Putamen (tissue), 1 donor: ENCODE measurements at places on chromosomes 11 and 22.
A peak's percentile ranks its signal among the peaks of the same experiment; 100 is the strongest.

- DNase-seq, result peak; percentile 40
These were observed 708 bp downstream of the MAML2 start for GRCh38 chr11:96342014-96342960.

GRCh38 chr11:114847306-114847975, 169.1 kb downstream of the NXPE2 start:
- DNase-seq, result no peak

DNA sequence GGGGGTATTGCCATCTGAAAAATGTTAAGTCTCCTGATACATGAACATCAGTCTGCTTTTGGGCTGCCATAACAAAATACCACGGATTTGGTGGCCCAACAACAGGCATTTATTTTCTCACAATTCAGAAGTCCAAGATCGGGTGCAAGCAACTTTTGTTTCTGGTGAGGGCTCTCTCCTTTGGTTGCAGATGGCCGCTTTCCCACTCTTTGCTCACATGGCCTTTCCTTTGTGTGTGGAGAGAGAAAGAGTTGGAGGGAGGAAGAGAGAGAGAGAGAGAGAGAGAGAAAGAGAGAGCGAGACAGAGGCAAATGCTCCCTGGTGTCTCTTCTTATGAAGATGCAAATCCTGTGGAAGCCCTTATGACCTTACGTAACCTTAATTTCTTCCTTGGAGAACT, 2.5 kb upstream of the KRTAP5-2 start:
- peak; percentile 15 for DNase-seq

DNA sequence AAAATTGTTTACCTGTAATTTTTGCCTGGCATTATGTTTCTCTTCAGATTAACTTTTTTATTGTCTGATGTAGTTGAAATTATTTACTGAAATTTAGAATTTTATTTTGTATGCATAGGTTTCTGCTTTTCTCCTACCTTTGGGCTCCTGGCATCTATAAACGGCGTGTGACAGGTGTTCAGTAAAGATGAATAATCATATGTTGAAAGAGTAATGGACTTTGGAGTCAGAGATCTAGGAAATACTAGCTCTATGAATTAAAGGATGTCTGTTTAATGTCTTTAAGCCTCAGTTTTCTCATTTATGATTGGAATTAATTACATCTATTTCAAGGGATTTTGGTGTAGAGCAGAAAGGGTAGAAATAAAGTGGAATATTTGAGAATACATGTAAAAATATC, 7.2 kb upstream of the ANGPTL5 start:
- DNase-seq, result no peak

GRCh38 chr22:27080863-27081262, 423.5 kb downstream of the MIAT start:
- no peak for DNase-seq

DNA sequence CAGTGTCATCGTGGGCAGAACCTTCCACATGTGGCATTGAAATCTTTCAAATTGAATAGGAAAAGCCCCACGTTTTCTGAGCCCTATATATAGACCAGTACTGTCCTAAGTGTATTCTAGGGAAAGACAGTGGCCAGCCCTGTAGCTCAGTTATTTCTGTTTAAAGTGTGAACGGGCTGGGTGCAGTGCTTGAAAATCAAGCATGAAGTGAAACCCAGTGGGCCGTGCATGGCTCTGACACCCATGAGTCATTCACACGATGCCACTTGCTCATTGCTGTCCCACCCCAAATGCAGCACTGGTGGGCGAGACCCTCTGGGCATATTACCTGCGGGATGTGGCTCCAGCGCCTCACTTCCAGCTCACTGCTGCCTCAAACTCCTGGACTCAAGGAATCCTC, 29.8 kb upstream of the CCDC188 start:
- no peak for DNase-seq

- DNase-seq, result no peak
These were observed 50.1 kb downstream of the ARHGEF12 start for GRCh38 chr11:120386318-120386717.

GRCh38 chr22:31628362-31628761, 33.7 kb downstream of the PISD start:
- DNase-seq, result no peak

GRCh38 chr11:119612814-119613213, 116.2 kb downstream of the NECTIN1 start:
- DNase-seq, result no peak

DNA sequence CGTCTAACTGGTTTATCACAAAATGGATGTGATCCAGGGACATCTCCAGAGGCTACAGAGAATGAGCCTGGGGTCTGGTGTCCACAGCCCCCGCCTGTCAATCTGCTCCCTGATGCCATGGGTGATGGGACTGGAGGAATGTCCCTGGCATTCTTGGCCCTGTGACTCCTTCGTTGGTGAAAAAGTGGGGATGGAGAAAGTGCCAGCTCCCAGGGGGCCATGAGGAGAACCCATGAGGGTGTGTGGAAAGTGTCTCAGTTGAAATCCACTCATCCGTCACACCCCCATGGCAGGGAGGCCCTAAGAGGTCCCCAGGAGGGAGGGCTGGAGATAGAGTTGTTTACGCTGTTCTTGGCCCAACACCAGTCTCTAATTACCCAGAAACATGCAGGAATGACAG, 322.0 kb downstream of the CTTN start:
- no peak for DNase-seq

- no peak for DNase-seq
These were observed 849 bp upstream of the APOBEC3B start for GRCh38 chr22:38981005-38981991.

DNA sequence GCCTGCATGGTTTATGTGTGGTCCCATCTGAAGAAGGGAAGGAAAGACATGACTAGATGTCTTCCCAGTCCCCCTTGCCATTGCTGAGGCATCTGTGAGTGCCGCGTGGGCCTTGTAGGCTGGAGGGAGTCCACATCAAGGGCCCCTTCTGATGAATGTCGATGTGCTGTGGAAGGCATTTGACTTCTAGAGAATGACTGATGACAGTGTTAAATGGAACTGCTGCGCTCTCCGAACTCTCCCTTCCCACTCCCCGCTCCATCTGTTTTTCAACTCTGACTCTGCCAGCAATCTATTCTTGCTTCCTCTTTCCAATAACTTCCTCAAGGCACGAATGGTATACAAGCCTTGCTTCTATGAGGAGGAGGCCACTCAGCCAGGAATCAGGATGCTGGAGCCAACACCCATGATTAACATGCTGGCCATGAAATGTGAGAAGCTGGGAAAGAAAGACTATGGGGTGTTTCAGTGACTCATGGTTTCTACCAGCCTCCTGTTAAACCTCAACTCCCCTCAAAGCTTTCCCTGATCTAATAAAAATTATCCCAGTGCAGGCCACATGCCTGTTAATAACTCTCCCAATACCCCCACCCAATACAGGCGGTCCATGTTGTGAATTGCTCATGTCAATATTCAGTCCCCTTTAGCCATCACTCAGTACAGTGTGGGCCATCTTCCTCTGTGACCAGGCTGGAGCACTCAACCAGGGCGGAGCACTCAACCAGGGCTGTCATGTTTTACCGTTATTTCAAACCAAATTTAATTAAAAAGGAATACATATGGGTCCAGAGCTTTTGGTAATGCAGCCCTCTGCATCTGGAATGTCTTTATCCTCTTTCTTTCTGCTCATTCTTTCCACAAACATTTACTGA, 46.4 kb upstream of the TBCEL start:
- DNase-seq, result no peak

DNA sequence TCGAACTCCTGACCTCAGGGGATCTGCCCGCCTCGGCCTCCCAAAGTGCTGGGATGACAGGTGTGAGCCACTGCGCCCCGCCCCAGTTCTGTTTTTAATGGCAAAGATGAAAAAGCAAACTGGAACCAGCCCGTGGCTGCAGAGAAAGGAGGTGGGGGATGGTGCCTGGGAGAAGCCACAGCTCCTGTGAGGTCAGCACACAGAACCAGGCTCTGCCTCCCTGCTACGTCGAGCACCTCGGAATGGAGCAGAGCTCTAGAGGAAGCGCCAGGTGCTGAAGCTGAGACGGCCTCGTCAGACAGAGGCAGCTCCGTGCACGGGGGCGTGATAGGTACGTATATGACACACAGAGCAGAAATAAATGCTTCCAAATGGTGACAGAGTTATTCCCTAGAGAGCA, 8.5 kb downstream of the DRD4 start:
- peak; percentile 70 for DNase-seq

- DNase-seq, result no peak
These were observed 3.9 kb downstream of the FRMD8 start for GRCh38 chr11:65390099-65390941.

DNA sequence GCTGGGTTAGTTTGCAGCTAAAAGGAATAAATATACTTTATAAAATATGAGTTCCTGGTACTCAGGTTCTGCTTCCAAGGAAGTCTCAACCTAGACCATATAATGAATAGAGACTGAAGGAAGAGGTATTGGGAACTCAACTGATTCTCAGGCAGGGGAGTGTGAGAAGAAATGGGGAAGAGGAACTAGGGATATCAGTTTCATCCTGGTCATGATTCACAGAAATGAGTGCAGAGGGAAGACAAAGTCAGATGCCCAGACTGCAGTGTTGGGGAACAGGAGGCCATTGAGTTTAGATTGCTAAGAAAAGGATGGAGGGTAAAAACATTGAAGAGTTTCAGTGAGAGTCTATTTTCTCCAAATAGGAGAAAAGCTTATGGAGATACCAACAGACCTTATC, 28.8 kb downstream of the PLAAT5 start:
- no peak for DNase-seq

DNA sequence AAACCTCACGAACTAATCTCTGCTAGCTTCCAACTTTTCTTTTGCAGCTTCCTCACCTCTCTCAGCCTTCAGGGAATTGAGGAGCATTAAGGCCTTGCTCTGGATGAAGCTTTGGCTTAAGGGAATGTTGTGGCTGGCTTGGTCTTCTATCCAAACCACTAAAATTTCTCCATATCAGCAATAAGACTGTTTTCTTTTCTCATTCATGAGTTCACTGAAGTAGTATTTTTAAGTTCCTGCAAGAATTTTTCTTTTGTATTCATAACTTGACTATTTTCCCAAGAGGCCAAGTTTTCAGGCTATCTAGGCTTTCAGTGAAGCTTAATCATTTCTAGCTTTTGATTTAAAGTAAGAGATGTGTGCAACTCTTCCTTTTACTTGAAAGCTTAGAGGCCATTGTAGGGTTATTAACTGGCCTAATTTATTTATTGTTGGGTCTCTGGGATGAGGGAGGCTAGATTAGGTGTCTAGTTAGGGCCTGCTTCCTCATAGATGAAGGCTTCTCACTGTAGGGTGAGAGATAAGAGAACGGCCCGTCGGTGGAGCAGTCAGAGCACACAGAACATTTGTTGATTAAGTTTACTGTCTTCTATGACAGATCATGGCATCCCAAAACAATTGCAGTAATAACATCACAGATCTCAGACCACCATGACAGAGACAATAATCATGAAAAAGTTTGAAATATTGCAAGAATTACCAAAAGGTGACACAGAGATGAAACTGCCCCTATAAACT, 33.2 kb downstream of the CSF2RB start:
- no peak for DNase-seq

DNA sequence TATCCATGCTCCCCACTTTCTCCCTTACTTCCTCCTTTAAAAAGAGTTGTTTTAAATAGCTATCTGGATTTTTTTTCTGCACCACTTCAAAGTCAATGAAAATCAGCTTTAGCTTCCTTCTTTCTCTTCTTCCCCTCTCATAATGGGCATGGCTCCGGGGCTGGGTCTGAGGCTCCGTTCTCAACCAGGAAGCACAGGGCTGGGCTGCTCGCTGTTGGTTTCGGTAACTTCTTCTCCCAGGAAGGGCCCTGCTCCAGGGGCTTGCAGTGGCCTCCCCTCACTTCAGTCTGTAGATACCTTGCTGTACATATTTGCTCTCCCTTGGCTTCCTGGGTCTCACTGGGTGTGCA, 23.8 kb downstream of the MICAL2 start:
- no peak for DNase-seq

- no peak for DNase-seq
These were observed 823.4 kb upstream of the CHORDC1 start for GRCh38 chr11:91046261-91046660.

- no peak for DNase-seq
These were observed 3.2 kb downstream of the TAF1D start for GRCh38 chr11:93737904-93738612.

GRCh38 chr11:57085611-57086010, 96.1 kb upstream of the LRRC55 start:
- DNase-seq, result no peak

DNA sequence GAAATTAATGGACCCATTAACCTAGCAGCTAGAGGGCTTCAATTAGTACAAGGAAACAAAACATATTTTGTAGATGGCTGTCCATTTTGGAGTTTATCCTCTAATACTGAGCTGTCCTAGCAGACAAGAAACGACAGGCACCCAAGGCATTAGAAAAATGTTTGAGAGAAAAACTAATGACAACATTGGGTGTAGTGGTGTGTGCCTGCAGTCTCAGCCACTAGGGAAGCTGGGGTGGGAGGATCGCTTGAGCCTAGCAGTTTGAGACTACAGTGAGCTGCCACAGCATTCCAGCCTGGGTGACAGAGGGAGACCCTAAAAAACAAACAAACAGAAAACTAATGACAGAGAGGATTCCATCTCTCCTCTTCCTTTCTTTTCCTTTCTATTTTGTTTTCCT, 1.5 kb downstream of the A4GALT start:
- no peak for DNase-seq

- no peak for DNase-seq
These were observed 9.3 kb downstream of the PICK1 start for GRCh38 chr22:38066381-38067027.

DNA sequence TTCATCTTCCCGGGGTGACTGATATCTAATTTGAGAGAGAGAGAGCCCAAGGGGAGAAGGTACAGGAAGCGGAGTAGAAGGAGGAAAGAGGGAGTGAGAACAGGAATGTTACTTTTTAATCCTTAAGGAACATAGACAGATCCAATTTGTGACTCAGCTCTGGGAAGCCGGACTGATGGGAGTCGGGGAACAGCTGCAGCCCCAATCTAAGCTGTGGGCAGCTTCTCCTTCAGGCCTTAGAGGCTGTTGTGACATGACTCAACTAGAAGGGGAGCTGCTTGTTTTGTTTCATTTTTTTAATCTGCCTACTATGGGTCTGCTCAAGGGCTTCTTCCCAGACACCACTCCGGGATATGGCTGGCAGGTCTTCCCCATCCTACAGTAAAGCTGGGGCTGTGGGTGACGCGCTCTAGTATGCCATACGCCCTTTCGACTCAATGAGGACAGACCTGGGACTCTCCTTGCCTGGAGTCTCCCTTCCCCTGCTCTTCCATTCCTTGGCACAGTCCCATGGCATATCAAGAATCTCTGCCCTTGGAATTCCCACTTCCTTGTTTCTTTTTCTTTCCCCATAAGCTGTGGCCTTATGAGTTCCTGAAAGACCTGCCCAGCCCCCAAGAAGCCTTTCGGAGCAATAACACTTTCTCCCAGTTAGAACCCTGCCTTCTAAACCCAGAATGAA, 103.3 kb upstream of the AKIP1 start:
- DNase-seq, result no peak

GRCh38 chr11:67615728-67616430, 9.1 kb downstream of the NDUFV1 start:
- no peak for DNase-seq
